ENCODE measurements at places on chromosomes 2 and 18. TPM values are rescaled to one million over a fixed set of nuclear protein-coding genes. Genes with fewer than 3 reads are reported as not detected.

GRCh38 chr2:107303964-107304363, 418.0 kb upstream of the ST6GAL2 start:
- DNase-seq: no peak

DNA sequence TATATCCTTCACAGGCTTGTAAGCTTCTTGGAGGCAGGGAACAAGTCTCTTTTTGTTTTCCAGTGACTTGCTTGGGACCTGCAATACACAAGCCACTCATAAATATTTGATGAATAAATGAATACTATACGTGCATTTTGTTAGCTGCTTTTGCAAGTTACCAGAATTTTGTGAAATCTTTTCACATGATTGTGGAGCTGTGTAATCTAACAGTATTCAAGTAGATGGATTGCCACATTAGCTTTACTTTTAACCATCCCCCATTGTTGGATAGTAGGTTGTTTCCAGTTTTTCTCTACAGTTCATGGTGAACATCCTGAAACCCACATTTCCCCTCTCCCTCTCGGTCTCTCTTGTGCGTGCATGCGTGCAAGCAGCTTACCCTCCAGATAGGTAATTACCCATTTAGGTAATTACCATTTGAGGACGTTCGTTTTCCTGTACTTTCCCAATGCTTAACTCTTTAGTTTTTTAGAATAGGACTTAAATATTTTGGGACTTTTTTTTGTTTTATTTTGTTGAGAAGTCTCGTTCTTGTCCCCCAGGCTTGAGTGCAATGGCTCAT, 12.5 kb downstream of the ZNF407 start:
- DNase-seq: no peak

The SCG2 gene
- total RNA-seq: 5.4 TPM

The LRRTM4 gene
- 0.09 TPM for total RNA-seq

The UGT1A8 gene
- not detected for total RNA-seq
